ENCODE measurements at places on chromosomes 16 and 17. TPM values are rescaled to one million over a fixed set of nuclear protein-coding genes. Genes with fewer than 3 reads are reported as not detected.

The GGT6 gene
- total RNA-seq, result not detected

The SEPTIN12 gene
- total RNA-seq, result not detected

The JUP gene
- 5.4 TPM for total RNA-seq

The SDR42E1 gene
- total RNA-seq, result 0.15 TPM

The ASPA gene
- 1.2 TPM for total RNA-seq

The OR3A2 gene
- total RNA-seq, result 0.50 TPM

The CLDN7 gene
- total RNA-seq, result 6.5 TPM

The SLC7A5 gene
- 11.8 TPM for total RNA-seq

The KRTAP9-4 gene
- not detected for total RNA-seq

The E2F4 gene
- total RNA-seq, result 63.2 TPM

The PNMT gene
- not detected for total RNA-seq

The ZNF205 gene
- total RNA-seq, result 25.1 TPM

The MMP28 gene
- not detected for total RNA-seq

The GNG13 gene
- not detected for total RNA-seq

The MGAT5B gene
- 0.17 TPM for total RNA-seq

The CCDC40 gene
- 2.0 TPM for total RNA-seq

The CIAPIN1 gene
- 40.1 TPM for total RNA-seq

The LRRC75A gene
- total RNA-seq, result 1.2 TPM

The MCRIP2 gene
- total RNA-seq, result 20.3 TPM
